Activated CD4-positive, CD25-positive, alpha-beta regulatory T cell (primary cell): ENCODE measurements at places on chromosomes 16 and 17.
A peak's percentile ranks its signal among the peaks of the same experiment; 100 is the strongest.

GRCh38 chr17:74053712-74054078 is 149.8 kb upstream of the RPL38 start:
- no peak for DNase-seq

DNA sequence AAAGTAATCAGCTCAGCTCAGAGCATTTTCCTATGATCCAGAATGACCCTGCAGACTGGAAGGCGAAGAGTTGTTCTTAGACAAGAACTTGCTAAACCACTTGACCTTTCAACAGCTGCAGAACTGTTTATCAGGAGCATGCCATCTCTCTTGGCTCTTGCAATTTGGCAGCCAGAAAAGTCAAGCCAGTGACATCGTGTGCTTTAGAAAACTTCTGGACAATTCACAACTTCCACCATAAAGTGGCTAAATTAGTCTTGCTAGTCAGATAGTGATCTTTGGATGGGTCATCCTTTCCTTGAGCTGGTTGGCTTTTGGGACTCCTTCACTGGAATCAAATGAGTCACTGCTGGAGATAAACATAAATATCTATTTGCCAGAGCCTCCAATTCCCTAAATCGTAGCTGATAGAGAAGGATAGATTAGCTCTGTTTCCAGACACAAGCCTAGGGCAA is 146.5 kb downstream of the MAP2K6 start:
- no peak for DNase-seq

GRCh38 chr16:15599303-15600070 is 43.5 kb downstream of the MARF1 start:
- DNase-seq: no peak

GRCh38 chr17:82647593-82648164 is 565 bp downstream of the WDR45B start:
- DNase-seq: peak; percentile 13

GRCh38 chr17:31318298-31318801 is 3.1 kb downstream of the EVI2A start:
- DNase-seq: no peak

GRCh38 chr16:17313085-17313611 is 157.6 kb downstream of the XYLT1 start:
- DNase-seq: no peak

- DNase-seq: no peak
Measured at GRCh38 chr16:12153662-12154061, 177.1 kb downstream of the SNX29 start.
